ENCODE measurements at places on chromosomes 16 and 17.

DNA sequence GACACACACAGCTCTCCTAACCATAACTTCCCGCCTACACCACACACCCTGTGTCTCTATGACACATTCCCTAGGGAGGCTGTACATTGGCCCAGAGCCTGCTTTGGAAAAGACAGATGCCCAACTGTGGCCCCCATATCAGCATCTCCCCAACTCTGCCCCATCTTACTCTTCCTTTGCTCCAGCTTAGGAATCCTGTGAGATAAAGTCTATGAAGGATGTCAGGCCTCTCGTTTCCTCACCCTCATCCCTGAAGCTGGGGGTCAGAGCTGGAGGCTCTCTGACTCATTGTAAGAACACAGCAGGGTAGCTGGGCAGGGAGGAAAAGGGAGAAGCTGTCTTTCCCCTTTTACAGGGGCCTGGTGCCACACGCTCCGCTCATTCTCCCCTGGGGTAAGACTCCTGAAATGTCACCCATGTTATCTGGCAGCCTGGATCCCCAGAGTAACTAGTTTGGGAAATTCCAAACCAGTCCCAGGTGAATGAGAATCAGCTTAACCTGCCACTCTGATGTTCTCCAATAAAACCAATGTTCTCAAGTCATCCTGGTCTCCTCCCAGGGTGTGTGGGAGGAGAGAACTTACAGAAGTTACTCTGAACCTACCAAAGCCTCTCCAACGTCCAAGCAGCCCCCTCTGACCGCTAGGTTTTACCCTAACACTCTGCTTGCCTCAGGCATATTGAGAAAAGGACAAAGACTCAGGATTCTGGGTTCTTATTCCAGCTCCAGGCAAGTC lies 2.8 kb downstream of the RAPGEFL1 start:
- no peak for DNase-seq

- DNase-seq: no peak
Measured at GRCh38 chr17:15490634-15491261, 23.3 kb upstream of the CDRT4 start.

DNA sequence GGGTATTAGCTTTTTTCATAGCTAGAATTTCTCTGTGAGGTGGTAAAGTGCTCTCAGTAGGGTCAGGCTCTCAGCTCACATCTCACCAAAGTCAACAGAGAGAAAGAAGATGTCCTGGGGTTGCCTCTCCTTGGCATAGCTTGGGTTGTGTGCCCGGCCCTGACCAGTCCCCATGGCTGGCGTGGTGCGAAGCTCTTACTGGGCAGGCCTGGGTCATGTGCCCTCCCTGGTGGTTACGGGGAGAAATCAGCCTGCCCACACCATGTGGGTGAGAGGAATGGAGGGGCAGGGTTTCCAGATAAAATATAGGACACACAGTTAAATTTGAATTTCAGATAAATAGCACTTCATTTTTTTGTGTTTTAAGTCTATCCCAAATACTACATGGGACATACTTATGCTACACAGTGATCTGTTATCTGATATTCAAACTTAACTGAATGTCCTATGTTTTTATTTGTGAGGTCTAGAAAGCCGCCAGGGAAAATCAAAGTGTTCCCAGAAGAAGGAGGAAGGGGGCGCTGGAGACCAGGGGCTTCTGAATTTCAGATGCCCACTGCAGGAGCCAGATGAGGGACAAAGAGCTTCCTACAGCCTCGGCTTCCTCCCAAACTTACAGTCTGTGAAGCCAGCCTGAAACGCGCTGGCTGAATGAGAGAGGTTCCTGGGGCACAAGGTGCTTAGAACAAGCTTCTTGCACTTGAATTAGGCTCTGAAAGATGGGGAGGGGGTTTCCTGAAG lies 45.4 kb downstream of the NKD1 start:
- no peak for DNase-seq

GRCh38 chr16:72715267-72715666 lies 332.7 kb downstream of the ZFHX3 start:
- no peak for DNase-seq

DNA sequence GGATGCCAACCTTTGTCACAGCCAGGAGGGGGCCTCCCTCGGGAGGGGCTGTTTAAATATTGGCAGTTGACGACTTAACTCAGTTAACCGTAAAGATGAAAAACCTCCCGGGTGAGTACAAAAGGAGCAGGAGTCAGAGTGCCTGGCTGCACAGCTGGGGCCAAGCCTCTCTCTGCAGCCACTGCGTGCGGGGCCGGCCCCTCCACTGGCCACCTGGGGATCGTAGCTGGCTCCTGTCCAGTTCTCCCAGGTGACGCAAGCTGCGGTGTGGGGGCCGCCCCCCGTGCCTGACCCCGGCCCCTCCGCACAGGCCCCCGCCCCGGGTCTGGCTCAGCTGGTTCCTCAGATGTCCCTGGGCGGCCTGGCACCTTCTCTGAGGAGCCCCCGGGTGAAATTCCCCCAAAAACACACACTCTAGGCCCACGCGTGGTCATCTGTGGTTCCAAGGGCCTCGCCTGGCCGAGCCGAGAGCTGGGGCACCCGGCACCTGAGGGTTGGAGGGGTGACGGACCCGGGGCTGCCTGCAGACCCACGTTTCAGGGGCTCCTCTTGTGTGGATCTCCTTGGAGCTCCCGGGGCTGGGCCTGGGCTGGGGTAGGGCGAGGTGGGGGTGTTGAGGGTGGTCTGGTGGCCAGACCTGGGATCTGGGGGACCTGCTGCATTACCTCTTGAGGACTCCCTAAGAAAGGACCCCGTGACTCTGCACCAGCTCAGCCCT lies 7.4 kb upstream of the CACNA1H start:
- no peak for DNase-seq

DNA sequence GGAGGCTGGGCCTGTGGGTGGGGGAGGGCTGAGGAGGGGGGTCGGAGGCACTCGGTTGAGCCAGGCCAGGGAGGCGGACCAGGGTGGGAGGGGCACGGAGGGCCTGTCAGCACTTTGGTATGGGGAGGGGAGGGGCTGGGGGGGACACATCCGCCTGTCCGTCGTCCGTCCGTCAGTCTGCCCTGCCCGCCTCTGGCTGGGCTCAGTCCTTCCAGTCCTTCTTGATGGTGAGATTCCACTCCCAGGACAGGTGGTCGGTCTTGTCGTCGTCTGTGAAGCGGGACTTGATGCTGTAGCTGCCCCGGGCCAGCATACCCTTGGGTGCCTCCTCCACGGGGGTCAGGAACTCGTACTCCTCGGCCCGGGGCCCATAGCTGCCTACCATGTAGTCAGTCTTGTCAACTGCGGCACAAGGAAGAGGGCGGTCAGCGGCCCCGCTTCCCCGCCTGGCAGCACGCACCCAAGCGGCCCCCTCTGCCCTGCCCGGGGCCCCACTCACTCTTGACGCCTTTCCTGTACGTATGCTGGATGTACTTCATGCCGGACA lies 2.4 kb downstream of the ARHGDIA start:
- DNase-seq: no peak

DNA sequence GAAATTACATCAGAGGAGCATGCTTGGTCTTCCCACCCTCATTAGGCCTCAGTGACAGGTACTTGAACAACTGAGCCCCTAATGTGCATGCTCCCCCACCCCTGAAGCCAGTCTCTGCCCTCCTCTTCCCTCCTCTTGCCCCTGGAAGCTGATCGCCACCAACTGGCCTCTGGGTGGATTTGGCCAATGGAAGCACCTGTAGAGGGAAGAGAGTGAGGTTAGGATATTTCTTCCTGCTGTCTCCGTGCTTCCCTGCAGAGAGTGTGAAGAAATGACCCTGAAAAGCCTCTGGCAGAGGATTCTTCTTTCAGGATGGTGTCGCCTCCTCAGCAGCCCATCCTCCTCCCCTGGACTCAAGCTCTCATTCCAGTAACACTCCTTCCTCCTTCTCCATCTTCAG lies 5.9 kb upstream of the CBLN1 start:
- DNase-seq: no peak

DNA sequence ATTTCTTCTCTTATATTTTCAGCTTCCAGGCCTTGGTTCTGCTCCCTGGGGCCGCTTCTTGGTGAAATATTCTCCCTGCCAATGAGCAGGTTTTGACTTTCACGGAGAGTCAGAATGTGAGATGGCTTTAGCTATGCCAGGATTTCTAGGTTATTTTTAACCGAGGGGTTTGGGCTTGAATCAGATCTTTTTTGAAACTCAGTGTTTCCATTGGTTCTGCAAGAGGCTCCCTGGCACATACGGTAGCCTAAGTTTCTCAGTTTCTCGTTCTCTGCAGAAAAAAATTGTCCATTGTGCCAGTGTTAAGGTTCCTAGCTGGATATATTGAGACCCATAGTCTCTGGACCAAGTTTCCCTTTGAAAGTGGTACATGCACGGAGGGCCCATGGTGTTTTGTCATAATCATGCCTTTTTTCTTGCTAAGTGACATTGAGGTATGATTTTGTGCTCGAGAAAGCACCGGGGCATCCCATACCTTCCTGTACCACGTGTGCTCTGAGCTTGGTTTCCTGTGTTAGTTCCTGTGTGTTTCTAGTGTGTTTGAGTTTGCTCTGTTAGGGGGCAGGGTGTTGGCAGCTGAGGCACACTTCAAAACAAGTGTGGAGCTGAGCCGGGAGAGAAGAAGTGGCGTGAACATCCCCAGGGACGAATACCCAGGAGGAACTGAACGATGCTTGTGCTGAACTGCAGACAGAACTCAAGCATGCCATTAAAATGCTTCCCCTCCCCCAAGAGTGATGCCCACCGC lies 127.2 kb downstream of the HS3ST3B1 start:
- peak; percentile 42 for DNase-seq

- no peak for DNase-seq
Measured at GRCh38 chr17:49512296-49513043, 17.4 kb downstream of the NGFR start.

GRCh38 chr17:64424324-64424849 lies 24.5 kb upstream of the MILR1 start:
- no peak for DNase-seq

DNA sequence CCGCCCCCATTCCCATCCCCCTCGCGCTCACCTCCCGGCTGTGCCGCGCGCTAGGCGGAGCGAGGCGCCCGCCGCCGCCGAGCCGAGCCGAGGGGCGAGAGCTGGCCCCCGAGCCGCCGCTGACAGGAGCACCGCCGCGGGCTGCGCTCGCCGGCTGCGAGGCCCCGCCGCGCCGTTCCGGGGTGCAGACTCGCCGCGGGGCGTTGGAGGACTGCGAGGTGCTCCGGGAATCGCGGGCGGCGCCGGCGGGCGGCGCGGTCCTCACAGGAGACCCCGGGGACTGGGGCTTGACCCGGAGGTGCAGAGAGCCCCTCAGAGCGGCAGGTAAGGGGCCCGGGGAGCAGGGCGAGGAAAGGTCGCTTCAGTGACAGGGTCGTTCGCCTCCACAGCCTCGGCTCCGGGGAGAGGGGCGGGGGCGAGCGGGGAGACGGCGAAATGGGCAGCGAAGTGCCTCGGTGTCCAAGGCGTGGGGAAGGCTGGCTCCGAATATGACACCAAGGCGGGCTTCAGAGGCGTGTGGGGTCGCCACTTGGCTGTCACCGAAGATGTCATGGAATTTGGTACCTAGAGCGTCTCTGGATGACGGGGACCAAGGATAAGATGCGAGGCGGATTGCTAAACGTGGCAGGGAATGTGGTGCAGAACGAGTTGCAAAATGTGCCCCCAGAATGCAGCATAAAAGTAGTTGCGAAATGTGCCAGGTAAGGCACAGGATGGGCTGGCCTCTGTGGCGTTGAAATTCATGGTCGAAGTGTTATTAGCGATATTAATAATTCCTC lies 580 bp downstream of the TANC2 start:
- peak; percentile 52 for DNase-seq

DNA sequence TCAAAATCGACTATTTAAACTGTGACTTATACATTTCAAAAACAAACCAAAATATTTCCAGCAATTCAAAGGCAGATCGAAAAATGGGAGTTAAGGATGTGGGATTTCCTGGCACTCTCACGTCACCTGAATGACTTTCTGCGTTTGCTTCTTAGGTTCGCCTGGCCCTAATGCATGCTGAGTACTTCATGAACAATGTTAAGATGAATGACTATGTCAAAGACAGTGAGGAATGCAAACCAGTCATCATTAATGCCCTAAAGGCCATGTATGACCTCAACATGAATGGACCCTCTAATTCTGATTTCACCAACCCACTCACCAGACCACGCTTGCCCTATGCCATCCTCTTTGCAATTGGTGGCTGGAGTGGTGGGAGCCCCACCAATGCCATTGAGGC lies 7.3 kb downstream of the KLHL10 start:
- DNase-seq: no peak

DNA sequence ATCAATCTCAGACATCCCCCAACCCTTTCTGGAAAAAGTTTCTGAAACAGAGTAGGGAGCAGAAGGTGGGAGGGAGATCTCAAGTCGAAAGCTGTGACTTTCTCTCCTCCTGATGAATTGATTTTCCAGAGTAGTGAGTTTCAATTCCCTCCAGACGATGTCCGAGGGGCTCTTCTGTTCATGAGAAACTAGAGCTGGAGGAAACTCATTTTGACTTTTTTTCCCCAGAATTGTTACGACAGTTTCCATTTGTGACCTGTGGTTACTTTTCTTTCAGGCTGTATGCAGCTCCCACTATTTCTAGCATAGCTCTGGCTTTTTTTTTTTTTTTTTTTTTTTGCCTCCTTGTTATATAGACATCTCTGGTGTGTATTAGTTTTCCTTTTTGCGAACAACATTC lies 422.1 kb upstream of the SALL1 start:
- DNase-seq: no peak

DNA sequence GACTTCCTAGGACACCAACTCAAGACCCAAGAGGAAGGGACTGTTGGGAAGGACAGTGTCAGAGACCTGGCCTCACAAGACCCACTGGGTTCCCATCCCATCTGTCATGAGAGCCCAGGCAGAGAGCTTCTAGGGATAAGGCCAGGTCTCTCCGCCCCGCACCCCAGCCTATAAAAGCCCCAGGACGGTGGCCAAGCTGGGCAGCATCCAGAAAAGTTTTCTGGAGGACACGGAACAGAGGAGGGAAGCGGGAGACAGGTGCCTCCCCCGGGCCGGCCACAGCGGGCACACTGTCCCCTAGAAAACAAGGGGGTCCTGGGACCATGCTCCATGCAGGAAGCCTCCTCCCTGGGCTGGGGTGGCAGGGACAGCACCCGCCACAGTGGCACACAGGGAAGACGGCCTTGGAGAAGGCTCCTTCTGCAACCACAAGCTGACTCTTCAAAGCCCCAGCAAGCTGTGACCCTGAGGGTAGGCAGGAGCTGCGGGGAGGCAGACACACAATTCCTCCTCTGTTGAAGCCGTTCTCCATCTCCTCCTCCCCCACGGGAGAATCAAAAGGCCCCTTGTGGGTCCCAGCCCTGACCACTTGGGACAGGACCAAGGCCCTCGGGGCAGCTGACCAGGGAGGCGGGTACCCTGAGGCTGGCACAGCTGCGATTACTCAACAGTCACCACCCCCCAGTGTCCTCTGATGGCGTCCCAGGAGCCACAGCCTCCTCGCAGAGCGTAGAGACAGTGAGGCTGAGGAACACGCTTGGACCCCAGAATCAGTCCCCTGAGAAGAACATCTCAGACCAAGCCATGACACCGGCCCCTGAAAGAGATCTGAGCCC lies 26.1 kb downstream of the TRPV3 start:
- DNase-seq: no peak

DNA sequence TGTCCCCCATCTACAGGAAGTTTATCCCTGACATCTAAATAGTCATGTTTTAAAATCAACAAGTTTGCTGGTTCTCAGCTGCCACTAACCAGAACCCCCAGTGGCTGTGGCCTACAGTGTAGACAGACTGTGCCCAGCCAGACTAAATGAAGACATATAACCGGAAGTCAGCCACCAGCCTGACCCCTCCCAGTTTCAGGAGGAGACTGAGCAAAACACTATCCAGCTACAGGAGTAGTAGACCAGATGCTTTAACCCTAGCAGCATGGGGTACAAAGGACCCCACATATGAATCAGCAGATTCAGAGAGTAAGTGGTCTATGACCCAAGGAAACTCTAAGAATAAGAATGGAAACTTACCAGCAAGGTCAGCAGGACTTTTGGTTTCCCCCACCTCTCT lies 83.4 kb downstream of the HIC1 start:
- no peak for DNase-seq
